ENCODE measurements at places on chromosomes 2 and 18.
A peak's percentile ranks its signal among the peaks of the same experiment; 100 is the strongest.

- no peak for DNase-seq
Observed at GRCh38 chr18:55546851-55547704, 40.9 kb downstream of the TCF4 start.

DNA sequence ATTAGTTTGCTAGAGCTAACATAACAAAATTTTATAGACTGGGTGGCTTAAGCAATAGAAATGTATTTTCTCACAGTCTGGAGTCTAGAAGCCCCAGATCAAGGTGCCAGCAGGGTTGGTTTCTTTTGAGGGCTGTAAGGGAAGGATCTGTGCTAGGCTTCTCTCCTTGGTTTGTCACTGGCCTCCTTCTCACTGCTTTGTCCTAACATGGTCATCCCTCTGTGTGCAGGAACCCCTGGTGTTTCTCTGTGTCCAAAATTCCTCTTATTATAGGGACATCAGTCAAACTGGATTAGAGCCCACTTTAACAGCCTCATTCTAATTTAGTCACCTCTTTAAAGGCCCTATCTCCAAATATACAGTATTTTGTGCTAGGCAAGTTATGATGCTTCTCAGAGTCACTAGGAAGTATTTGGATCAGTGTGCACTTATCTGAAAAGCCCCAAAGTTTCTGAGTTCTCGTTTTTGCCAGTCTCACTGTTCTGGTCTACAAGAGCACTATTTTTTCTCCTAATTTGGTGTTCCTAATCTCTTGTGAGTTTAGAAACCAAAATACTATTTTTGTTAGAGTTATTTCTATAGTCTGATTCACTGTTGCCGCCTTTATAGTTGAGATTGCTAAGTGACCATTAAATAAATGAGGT is 29.0 kb downstream of the ZC3H6 start:
- no peak for DNase-seq

DNA sequence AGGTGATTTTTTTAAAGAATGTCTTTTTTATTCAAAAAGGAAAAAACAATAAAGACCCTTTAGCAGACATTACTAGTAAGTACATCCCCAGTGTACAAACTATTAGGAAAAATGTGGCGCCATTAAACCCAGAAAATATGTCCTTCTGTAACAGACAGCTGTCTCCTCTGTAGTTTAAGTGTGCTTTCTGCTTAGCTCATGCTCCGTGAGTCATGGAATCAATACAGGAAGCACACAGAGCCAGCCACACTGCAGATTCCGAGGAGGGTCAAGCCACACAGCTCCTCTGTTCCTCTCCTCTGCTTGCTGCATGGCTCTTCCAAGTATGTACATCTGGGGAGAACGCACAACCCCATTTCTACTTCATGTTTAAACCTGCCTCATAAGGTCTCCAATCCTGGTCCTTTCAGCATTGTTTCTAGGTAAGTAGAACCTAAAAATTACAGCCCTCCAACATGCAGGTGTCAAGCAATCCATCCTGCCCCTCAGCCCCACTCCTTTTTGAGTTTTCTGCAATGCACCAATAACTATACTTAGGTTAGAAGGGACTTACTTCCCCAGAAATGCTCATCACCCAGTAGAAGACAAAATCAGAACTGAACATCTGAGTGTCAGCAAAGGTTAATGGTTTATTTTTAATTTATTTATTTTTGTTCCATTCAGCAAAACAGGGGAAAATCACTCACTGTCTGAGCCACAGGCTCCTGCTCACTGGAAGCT is 37.5 kb downstream of the ACVR1 start:
- DNase-seq, result no peak

- DNase-seq, result no peak
Observed at GRCh38 chr2:125172181-125172580, 1147.1 kb downstream of the CNTNAP5 start.

DNA sequence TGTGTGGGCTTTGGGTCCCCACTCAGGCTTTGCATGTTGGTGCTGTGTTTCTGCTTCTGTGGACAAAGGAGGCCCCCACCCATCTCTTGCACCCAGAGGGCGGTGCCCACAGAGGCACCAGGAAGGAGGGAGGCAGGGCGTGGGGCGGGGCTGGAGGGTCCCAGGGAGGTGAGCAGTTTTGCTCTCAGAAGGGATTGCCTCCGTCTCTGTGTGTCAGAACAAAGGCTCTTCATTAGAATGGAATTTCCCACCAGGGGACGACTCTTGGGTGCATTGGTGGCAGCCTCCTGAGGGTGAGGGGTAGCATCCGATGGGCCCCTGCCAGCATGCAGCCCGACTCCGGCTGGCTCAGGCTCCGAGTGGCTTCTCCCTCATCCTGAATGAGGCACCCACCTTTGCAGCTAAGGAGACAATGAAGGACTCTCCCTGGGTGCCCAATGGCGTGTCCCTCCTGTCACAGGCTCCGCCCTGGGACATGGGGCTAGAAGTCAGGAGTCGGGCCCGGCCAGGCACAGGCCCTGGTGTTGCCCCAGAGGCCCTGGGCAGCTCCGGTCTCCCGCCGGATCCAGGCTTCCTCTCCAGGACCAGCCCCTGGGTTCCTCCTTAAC is 7.0 kb upstream of the ERFE start:
- no peak for DNase-seq

GRCh38 chr2:47310801-47311560 is 92.0 kb upstream of the MSH2 start:
- DNase-seq, result no peak

- DNase-seq, result no peak
Observed at GRCh38 chr2:128754246-128754724, 435.6 kb upstream of the HS6ST1 start.

GRCh38 chr18:10213526-10213925 is 240.9 kb upstream of the APCDD1 start:
- DNase-seq, result no peak

DNA sequence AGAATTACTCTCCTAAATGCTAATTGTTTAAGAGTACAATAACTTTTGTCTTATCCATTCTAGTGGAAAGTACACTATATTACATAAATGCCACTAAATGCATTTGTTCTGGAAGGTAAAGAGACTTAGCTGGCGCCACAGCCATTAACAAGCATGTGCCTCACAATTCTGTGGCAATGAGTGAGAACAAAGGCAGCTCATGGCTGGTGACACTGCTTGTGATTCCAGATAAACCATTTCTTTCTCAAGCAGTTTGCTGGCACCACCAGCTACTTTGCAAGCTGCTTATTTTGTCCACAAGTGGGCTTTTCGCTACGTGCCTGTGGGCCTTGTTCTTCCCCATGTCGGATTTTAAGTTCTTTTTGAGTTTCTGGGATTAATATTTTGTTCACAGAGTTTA is 147.6 kb upstream of the SMAD7 start:
- DNase-seq, result no peak

GRCh38 chr2:151816843-151817242 is 11.4 kb downstream of the ARL5A start:
- DNase-seq, result no peak

GRCh38 chr2:11228692-11229091 is 73.4 kb downstream of the SLC66A3 start:
- DNase-seq, result no peak

- DNase-seq, result peak; percentile 85
Observed at GRCh38 chr2:218892693-218893348, 12.2 kb downstream of the WNT10A start.

Measured in stimulated activated CD4-positive, alpha-beta T cell treated with anti-CD3 and anti-CD28 coated beads, Interleukin-4, amount 100 ng/mL, for 1 hour (primary cell).